H1 (cell line): ENCODE measurements at places on chromosomes 1 and 21. TPM values are rescaled to one million over a fixed set of nuclear protein-coding genes. Genes with fewer than 3 reads are reported as not detected.

The PRKAB2 gene
- polyA plus RNA-seq = 12.1 and 15.0 TPM in 2 replicates

The NOTCH2NLA gene
- polyA plus RNA-seq = 3.9 and 4.1 TPM in 2 replicates

DNA sequence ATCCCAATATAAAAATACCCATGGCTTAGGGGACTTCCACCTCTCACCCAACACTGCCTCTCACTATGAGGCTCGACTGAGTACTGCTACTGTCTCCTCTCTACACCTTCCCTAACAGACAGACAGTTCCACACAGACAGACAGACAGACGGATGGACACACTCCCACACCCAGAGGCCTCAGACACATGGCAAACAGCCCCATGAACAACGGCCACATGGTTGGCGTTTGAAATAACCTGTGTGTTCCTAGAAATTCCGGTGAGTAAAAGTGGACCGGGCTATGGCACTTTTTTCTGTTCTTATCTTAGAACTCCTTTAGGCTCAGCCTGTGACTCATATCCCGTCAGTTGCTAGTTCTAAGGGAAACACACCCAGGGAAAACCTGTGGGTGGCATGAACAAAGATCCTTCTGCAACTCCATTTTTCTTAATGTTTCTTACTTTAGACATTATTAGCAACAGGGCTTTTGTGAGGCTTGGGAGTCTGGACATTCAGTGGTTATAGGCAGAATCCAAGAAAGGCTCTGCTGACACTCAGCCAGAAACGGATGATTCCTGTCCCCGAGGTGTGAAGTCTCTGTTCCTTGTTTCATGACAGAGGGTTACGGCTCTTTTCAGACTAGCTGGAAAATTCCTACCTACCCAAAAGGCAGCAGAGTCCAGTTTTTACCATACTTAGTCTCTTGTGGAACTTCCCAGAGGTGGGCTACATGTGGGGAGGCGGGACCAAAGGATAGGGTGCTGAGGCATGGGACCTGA lies 90.5 kb upstream of the TLR5 start:
- H3K4me1 ChIP-seq = no peaks in the 10 kb centered on the region
- no peaks in the 10 kb centered on the region for H3K27me3 ChIP-seq
- no peaks in the 10 kb centered on the region for H3K36me3 ChIP-seq
- no peak for DNase-seq
- H3K4me3 ChIP-seq = no peak overlapping the region

- no peak for DNase-seq
- H3K27ac ChIP-seq = no peak overlapping the region
- peaks cover 13% of the 10 kb centered on the region for H3K4me1 ChIP-seq
- no peaks in the 10 kb centered on the region for H3K36me3 ChIP-seq
Observed at GRCh38 chr1:59115865-59116264, 181.0 kb upstream of the FGGY start.

- no peaks in the 10 kb centered on the region for H3K27me3 ChIP-seq
- H3K27ac ChIP-seq = no peak overlapping the region
- DNase-seq = no peak
- H3K4me1 ChIP-seq = peaks cover 7% of the 10 kb centered on the region
Observed at GRCh38 chr1:54952950-54953718, 27.3 kb upstream of the TMEM61 start.

The C1orf232 gene
- polyA plus RNA-seq = not detected in 2 replicates

DNA sequence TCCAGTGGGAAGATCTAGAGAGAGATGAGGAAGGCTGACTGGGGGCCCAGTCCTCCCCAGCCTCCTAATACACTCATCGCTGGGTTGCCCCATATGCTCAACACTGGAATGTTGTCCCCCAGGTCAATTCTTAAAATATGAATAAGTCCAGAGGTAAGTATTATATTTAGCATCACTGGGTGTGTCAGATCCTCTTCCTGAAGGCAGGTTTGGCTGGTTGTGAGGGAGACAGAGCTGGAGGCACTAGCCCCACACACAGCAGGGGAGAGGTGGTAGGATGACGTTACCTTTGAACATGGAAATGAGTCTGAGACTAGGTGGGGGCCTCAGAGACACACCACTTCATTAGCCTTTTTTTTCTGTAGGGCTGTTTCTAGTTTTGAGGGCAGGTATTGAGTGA lies 42.6 kb downstream of the SLC44A3 start:
- DNase-seq = no peak
- H3K4me3 ChIP-seq = no peak overlapping the region
- H3K27me3 ChIP-seq = no peaks in the 10 kb centered on the region
- H3K36me3 ChIP-seq = no peaks in the 10 kb centered on the region

The FCRL4 gene
- polyA plus RNA-seq = not detected in 2 replicates
